ENCODE measurements at places on chromosomes 12 and 14.

DNA sequence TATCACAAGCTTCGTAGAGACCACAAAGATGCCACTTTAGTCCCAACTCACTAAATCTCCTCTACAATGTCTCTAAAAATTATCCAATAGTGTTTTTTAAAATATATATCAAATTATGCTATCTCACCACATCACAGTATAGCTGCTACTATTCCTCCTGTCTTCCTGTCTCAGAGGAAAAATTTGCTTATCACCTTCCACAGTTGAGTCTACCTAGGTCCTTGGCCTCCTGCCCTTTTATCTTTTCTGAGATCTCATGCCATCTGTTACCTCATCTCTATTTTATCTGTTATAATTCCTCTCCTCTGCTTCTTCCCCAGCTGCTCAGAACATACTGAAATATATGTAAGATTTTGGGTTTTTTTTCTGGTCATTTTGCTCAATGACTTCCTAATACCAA lies 568.2 kb downstream of the DIO2 start:
- DNase-seq = no peak

- no peak for DNase-seq
Measured at GRCh38 chr12:52363111-52363679, 4.1 kb downstream of the KRT85 start.

- no peak for DNase-seq
Measured at GRCh38 chr12:130357241-130357640, 19.6 kb downstream of the PIWIL1 start.

GRCh38 chr12:132458846-132459641 lies 30.9 kb upstream of the FBRSL1 start:
- DNase-seq = no peak

DNA sequence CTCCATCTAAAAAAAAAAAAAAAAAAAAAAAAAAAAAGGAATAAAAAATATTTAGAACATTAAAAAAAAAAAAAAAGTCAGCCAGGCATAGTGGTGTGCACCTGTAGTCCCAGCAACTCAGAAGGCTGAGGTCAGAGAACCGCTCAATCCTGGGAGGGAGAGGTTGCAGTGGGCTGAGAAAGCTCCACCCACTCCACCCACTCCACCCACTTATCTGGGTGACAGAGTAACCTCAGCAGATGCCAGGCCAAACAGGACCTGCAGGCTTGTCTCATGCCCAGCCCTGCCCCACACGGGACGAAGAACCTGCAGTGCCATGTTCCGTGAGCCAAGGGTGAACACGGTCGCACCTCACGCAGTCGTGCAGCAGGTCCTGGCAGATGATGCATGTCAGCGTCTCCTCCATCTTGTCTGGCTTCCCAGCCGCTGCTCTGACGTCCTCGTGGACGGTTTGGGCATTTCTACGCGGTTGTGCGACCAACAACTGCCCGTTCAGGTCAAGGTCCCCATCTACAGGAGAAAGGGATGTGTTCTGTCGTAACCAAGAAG lies 28.6 kb downstream of the CHFR start:
- DNase-seq = no peak

DNA sequence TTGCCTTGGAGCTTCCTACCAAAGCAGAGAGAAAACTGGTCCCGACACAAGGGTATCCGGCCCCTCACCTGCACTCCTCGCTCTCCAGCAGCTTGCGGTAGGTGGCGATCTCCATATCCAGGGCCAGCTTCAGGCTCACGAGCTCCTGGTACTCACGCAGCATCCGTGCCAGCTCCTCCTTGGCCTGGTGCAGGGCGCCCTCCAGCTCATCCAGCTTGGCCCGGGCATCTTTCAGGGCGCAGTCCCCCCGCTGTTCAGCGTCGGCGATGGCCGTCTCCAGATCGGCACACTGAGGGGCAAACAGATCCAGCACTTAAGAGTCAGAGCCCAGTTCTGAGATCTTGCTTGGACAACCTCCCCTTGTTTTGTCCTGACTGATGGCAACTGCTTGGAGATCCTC lies 13.7 kb downstream of the KRT72 start:
- DNase-seq = no peak

DNA sequence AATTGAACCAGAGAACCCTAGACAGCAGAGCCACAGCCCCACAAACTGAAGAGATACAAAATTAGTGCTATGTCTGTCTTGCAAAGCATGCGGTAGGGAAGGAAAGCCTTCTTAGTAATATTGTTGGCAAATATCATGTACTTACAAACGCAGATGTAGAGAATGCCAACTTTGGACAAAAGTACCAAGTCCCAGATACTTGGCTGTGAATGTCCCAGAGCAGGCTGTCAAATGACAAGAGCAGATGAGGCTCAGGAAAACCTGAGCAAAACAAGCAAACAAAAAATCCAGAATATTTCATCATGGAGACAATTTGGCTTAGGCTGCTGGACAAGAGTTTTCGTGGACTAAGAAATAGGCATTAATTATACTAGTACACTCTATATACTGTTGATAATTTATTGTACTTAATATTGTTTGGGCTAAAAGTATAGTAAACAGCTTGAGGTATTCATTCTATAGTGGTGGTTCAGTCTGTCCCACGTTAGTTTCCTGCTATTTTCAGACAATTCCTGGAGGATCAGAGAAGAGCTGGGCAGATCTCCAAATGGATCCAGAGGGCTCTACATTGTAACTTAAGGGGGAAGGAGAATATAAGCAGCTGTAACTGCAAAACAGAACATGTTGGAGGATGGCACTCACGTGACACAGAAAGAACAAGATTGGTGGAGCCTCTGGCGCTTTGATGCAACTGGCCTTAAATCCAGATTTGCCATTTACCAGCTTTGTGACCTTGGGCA lies 329.8 kb downstream of the ATP23 start:
- DNase-seq = no peak

DNA sequence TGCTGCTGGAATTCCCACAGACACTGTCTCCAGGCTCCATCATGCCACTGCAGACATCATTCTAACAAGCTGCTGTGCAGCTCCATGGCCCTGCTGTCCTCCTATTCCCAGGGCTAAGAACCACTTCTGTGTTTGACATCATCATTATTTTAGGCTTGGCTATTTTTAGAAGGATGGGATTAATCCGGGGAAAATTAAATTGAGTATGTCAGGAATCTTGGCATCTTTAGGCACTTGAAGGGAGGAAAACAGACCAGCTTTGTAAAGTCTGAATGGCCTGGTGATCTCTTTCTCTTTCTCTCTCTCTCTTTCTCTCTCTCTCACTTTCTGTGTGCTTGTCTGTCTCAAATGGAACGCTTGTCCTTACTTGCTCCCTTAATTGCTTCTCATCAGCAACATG lies 568.3 kb upstream of the FLRT2 start:
- no peak for DNase-seq

- DNase-seq = no peak
Measured at GRCh38 chr12:12534166-12534866, 28.3 kb downstream of the DUSP16 start.

DNA sequence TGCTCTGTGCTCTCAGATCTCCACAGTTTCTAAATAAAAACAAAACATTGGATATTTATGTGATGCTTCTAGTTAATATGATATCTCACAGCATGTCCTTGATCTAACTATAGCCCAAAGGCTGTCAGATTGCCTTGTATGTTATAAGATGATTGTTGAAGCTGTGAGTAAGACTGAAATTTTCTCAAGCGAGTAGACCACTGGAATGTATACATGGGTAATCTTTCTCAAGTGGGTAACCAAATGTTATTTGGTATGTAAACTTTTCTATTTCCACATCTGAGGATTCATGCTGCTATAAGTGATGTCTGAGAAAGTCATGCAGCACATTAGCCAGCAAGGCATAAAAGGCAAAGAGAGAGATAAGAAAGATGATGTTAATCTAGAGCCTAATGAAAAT lies 886.7 kb downstream of the NRXN3 start:
- no peak for DNase-seq

- DNase-seq = no peak
Measured at GRCh38 chr12:46653311-46653710, 172.5 kb downstream of the SLC38A4 start.

GRCh38 chr12:27015730-27016076 lies 1.5 kb upstream of the TM7SF3 start:
- no peak for DNase-seq

- DNase-seq = no peak
Measured at GRCh38 chr12:100995771-100996170, 201.2 kb downstream of the ANO4 start.

DNA sequence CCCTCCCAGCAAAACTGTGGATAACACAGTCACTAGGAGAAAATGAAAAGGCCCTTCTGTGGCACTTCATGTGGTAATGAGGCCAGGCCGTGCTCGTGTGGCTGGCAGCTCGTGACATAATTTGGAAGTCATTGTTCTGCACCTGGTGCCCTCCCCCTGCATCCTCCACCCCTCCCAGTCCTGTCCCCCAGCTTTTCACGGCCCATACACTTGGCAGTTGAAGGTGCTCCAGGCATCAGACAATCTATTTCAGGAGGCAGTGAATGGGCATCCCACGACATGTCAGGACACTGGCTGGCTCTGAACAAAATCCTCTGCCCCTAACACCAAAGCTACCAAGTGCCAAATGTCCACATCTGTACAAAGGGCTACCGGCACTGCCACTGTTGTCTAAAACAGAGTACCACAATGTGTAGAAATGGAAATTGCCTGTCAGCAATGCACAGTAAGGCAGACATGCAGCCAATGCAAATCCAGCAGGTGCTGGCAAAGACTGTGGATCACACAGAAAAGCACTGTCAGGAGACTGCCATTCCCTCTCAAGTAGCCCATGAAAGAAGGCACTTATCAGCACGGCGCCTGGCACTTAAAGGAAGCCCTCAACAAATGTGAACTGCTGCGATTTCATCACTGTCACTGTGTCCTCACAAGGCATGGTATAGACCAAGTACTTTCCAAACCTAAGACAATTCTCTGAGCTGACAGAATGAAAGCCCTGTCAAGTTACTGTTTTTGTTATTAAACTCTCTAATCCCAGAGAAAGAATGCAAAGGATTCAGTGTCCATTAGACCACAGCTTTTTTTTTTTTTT lies 39.1 kb downstream of the CORO1C start:
- no peak for DNase-seq

GRCh38 chr12:617304-617915 lies 45.8 kb downstream of the NINJ2 start:
- no peak for DNase-seq

GRCh38 chr12:124898923-124899294 lies 15.5 kb downstream of the UBC start:
- no peak for DNase-seq

- DNase-seq = no peak
Measured at GRCh38 chr14:23569443-23570151, 2.0 kb upstream of the AP1G2 start.
